ENCODE measurements at places on chromosomes 3 and 15.

- DNase-seq = peak; percentile 93
These were observed 131.3 kb downstream of the TMEM108 start for GRCh38 chr3:133169331-133170068.

- peak; percentile 24 for DNase-seq
These were observed 6.1 kb downstream of the GRAMD1C start for GRCh38 chr3:113844622-113845222.

GRCh38 chr3:149501524-149501923 is 27.0 kb downstream of the TM4SF4 start:
- DNase-seq = no peak

DNA sequence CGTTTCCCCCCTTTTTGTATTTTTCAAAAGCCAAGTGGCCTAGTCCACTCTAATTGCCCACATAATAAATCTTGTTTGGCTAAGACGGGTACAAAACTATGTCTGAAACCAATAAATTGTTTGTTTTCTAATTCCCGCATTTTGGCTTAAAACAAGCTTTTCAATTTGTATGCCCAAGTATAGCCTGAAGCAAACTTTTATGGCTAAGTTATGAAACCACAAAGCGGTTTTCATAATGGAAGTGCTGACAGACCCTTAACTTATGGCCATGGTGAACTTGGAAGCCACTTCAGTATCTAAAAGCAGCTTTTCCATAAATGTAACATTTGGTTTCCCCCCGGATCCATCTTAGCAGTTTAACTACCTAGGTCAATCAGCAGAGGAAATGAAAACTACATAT is 29.9 kb upstream of the POLR2M start:
- DNase-seq = no peak

GRCh38 chr3:112096176-112096575 is 10.0 kb downstream of the C3orf52 start:
- no peak for DNase-seq

- DNase-seq = peak; percentile 94
These were observed 40.1 kb upstream of the SEMA4B start for GRCh38 chr15:90160781-90161727.

- DNase-seq = no peak
These were observed 295.8 kb downstream of the GBE1 start for GRCh38 chr3:81465510-81466200.

DNA sequence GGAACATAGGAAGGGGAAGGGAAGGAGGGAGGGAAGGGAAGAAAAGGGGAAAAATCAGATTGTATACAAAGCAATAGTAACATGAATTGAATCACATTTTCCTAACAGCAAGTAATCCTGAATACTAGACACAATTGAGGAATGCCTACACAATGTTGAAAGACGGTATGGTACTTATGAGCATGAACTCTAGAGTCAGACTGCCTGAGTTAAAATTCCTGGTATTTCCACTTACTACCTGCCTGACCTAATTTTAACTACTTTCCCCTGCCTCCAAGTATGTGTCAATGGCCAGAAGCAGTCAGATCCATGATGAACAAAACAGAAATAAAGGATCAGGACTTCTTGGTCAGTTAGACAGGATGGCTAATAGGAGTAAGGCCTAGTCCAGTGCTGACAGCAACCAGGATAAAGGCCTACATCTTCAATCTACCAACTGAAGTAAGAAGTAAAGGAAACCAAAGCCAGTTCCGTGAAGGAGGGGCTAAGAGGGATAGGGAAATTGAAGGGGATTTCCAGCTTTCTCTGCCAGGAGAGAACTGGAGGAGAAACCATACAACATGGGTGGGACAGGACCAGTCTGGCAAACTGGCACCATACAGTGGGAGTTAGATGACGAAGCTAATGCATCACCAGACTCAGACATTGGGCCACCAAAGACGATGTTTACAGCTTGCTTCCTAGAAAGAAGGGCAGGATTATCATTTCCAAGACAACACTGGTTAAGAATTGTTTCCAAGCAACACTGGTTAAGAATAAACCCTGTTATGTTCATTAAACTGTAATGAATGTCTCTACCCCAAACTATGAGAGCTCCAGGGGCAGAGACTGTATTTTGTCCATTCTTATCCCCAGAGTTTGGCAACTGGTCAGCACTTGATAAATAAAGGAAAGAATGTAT is 151.6 kb upstream of the UBE2E2 start:
- no peak for DNase-seq

- DNase-seq = no peak
These were observed 246.2 kb upstream of the CHRM5 start for GRCh38 chr15:33722005-33722672.

GRCh38 chr15:101561584-101561906 is 72.0 kb upstream of the PCSK6 start:
- no peak for DNase-seq

- DNase-seq = peak; percentile 88
These were observed 580.4 kb upstream of the TBL1XR1 start for GRCh38 chr3:177777699-177778098.

DNA sequence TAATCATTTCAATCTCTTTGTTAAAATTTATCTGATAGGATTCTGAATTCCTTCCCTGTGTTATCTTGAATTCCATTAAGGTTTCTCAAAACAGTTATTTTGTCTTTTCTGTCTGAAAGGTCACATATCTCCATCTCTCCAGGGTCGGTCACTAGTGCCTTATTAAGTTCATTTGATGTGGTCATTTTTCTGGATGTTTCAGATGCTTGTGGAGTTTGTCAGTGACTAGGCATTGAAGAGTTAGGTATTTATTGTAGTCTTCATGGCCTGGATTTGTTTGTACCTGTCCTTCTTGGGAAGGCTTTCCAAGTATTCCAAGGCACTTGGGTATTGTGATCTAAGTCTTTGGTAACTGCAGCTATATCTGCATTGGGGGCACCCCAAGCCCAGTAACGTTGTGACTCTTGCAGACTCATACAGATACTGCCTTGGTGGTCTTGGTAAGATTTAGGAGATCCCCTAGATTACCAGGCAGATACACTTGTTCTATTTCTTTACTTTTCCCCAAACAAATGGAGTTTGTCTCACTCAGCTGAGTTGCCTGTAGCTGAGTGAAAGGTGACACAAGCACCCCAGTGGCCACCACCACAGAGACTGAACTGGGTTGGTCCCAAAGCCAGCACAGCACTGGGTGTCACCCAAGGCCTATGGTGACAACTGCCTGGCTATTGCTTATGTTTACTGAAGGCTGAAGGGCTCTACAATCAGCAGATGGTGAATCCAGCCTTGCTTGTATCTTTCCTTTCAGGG is 18.9 kb upstream of the SLC27A2 start:
- DNase-seq = no peak

DNA sequence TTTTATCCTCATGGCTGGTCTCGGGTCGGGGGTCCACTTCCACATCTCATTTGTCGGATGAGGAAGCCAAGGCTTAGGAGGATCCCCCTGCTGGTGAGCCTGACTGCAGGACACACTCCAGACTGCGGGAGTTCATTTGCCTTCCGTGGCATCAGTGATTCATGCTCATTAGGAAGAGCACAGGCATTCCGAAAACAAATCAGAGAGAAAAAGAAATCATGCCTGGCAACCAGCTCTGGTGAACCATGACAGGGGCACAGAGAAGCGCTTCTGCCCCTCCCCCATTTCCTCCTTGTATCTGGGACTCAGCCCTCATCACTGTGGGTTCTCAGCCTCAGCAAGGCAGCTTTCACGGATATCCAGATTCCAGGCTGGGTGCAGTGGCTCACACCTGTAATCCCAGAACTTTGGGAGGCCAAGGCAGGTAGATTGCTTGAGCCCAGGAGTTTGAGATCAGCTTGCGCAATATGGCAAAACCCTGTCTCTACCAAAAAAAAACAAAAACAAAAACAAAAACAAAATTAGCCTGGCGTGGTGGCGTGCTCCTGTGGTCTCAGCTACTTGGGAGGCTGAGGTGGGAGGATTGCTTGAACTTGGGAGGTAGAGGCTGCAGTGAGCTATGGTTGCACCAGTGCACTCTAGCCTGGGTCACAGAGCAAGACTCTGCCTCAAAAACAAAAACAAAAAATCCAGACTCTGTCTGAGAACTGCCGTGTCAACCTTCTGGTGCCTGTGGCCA is 28.4 kb downstream of the IRAK2 start:
- DNase-seq = no peak

DNA sequence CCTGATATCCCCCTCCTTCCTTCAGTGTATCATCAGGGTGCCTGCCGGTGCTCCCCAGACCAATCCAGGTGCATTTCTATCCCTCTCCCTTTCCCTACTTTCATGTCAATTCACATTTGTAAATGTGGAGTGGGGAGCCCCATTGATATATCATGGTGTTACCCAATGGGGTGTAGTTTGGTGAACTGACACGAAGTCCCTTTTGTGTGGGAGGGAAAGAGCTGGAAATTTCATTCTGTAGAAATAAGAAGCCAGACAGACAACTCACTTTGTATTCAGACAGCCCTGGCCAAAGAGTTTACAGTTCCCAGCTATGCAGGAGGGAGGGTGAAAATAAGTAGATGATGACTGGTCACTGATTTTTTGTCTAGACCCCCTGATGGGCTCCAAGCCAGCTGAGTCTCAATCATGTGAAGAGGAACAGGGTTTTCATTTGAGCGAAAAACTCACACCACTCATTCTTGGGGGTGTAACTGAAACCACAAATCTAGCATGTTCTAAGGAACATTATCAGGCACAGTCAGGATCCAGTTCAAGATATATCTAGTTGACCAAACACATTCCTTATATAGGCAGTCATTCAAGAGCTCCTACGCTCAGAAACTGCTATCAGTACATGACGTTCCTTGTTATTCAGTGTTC is 58.9 kb downstream of the LMCD1 start:
- DNase-seq = no peak
